Stimulated activated CD4-positive, alpha-beta T cell treated with anti-CD3 and anti-CD28 coated beads, Interleukin-2, amount 100 ng/mL, for 24 hours (primary cell): ENCODE measurements at places on chromosomes 1 and 21.

DNA sequence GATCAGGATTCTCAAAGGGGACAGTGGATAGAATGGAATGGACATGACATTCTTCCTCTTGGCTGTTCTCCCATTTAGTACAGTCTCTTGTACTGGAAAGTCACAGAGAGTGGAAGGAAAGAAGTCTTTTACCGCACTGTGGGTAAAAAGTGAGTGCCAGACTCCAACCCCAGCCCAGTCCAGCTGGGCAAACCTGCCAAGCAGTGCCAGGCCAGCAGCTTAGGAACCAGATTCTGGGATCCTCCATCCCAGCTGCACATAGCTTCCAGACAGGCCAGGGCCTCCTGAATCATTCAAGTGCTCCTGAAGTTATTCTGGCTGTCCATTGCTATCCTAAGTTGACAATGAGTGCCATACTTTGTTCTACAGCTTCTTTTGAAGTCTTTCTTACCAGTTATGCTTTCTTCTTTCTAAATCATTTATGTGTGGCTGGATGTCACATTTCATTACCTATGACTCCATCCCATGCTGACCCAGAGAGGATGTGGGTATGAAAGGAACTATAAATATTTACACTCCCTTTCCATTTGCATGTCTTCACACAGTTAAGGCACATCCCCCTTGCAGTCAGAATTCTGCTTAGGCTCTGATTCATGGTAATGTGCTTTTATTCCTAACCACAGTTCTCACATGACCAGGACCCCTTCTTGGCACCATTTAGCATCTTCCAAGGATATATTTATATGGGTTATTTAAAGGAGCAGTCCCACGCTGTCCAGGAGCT, 88.9 kb downstream of the AK5 start:
- no peak for DNase-seq

- DNase-seq: no peak
These were observed 5.1 kb downstream of the ABCG1 start for GRCh38 chr21:42223826-42224575.

GRCh38 chr1:34330061-34330460, 153.4 kb downstream of the C1orf94 start:
- DNase-seq: no peak

DNA sequence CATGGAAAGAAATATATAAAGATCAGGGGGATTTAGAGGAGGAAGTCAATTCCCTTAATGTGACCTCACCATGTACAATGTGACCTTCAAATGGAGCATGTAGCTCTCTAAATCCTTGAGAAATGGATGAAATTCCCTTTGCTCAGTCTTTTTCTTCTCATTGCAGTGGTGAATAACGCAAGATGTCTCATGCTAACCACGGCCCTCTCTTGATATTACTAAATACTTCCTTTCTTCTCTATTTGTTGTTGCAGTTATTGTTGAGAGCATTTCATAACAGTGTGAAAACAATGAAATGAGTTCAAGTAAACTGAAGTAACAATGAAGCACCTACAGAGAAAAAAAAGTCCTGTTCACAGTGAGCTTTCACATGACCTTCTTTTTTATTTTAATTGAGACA, 55.6 kb downstream of the ZNF281 start:
- DNase-seq: no peak

- DNase-seq: no peak
These were observed 40.4 kb downstream of the SCYL3 start for GRCh38 chr1:169853341-169853740.

GRCh38 chr1:208042041-208042615, 131.2 kb upstream of the CD34 start:
- no peak for DNase-seq
